ENCODE measurements at places on chromosomes 13 and 19. TPM values are rescaled to one million over a fixed set of nuclear protein-coding genes. Genes with fewer than 3 reads are reported as not detected.

GPR18 gene
- not detected for total RNA-seq

YJEFN3 gene
- 0.65 TPM for total RNA-seq

FBXO17 gene
- 30.3 TPM for total RNA-seq

NKPD1 gene
- total RNA-seq, result not detected

CCDC169 gene
- total RNA-seq, result 2.6 TPM

IQCN gene
- total RNA-seq, result 1.3 TPM

All from articular chondrocyte of knee joint (primary cell).